ENCODE measurements at places on chromosomes 6 and 20.

DNA sequence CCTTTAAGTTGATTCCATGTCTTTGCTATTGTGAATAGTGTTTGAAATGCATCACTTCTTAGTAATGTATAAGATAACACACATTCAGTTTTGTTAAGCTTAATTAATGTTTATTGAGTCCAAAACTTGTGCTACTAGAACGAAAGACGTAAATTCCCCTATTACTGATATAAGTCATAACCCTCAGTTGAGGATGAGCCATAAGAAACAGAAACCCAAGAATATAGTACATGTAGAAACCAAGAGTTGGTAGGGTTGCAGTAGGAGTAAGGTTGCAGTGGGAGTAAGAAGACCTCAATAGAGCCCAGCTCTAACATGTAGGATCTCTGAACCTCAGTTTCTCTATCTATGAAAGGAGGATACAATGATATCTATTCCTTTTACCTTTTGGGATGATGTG is 19.3 kb downstream of the CITED2 start:
- DNase-seq: no peak

DNA sequence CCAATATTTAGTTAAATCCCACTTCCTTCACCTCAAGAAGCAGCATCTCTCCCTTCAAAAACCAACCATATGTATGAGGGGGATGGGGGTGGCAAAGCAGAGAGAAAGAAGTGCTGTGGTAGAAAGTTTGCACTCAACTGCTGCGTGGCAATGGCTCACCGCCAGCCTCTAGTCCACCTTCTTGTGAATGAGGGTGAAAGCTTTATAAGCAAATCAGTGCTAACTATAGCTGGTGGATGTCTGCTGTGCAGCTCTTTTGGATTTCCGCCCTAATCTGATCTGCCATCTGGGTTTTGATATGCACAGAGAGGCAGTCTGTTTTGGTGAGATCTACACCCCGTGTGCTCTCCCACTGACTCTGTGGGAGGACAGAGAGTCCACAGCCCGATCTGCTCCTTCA is 281.2 kb upstream of the SUPT3H start:
- no peak for DNase-seq

DNA sequence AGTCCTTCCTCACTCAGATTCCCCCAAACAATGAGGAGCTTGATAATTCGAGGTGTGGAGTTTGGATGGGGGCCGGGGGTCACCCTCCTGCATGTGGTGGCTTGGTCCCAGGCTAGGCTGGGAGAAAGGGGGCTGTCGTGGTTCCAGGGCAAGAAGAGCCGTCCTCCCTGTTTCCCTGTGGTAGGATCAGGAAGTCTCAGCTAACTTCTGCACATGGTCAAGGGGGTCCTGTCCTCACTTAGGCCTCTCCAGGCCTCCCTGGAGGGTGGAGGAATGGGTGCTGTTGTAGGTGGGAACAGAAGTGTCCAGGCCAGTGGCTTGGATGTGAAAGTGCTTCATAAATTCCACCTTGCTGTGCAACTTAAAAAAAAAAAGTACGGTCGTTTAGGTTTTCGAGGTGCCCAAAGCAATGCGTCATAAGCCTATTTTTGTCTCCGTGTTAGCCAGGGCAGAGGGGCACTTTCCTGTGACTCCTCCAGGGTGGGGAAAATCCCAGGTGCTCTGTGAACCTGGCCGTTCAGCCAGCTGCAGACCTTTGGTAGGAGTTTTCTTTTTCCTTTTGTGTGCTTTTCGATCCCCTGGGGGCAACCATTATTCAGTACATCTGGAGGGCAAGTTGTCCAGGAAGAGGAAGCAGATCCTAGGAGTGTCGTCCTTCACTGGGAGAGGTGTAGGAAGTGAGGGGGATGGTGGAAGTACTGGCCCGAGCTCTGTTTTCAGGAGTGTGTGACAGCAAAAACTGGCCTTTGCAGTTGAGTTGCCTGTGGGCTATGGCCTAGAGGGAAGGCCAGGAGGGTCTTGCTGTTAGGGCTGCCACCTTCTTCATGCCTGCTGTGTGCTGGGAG is 9.6 kb downstream of the IGF2R start:
- DNase-seq: peak; percentile 49

DNA sequence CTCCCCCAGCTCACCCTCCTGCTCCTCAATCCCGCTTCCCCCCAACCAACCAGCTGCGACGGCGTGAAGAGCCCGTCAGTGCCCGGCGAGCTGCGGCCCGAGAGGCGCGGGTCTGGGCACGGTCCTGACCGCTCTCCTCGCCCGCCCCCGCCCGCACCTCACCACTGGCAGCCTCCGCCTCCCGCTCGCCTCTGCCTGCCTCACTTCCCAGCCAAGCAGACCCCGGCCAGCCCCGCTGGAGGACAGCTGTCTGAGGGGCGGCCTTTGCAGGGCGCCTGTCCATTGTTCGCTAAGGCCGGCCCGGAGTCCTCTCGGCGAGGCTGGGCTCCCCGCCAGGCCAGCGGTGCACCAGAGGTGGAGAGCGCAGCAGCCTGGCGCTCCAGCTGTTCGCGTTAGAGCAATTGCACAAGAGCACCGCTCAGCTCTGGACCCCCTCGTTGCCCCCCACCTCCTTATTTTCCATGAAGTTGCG is 1.3 kb downstream of the SOBP start:
- DNase-seq: peak; percentile 32

- DNase-seq: no peak
Measured at GRCh38 chr20:39910536-39910935, 778.5 kb downstream of the MAFB start.

- DNase-seq: no peak
Measured at GRCh38 chr6:143525356-143525755, 13.8 kb upstream of the FUCA2 start.

DNA sequence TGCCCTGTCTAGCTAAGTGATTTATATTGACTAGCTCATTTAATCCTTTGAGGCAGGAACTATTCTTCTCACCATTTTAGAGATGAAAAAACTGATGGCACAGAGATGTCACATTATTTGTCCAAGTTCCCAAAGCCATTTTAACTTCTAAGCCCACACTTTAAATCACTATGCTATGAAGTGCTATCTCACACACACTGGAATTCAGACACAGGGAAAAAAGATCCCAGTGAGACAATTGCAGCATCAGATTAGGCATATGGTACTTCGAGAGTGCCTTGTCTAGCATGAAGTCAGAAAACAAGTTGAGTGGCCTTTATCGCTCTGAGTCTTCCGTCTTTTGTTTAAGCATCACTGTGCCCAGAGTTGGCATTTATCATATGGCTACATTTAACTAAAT is 54.1 kb upstream of the PDE7B start:
- DNase-seq: no peak

GRCh38 chr6:3777730-3778461 is 26.4 kb upstream of the PXDC1 start:
- DNase-seq: no peak

DNA sequence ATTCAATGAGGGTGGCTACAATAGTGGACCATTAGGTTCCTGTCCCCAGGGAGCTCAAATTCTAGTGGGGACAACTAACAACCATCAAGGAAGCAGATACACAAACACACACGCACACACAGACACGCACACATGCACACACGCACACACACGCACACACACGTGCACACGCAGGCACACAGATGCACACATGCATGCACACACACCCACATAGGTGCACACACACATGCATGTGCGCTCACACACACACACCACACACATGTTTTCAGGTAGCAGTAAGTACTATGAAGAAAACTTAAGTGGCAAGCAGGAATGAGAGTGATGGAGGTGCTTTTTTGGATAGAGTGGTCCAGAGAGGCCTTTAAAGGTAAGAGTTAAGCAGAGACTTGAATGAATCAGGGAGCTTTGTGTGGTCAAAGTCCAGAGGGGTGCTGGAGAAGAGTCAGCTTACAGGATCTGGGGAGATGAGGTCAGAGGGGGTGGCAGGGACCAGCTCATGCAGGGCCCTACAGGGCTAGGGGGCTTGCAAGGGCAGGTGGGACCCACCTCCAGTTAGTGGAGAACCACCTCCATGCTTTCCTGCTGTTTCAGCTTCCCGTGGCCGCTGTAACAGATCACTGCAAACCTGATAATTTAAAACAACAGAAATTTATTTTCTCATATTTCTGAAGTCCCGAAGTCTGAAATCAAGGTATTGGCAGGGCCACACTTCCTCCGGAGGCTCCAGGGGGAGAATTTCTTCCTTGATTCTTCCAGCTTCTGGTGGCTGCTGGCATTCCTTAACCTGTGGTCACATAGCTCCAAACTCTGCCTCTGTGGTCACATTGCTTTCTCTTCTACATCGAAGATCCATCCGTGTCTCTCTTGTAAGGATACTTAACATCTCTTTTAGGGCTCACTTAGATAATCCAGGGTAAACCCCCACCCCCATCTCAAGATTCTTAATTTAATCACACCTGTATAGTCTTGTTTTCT is 6.9 kb upstream of the NSFL1C start:
- DNase-seq: no peak

DNA sequence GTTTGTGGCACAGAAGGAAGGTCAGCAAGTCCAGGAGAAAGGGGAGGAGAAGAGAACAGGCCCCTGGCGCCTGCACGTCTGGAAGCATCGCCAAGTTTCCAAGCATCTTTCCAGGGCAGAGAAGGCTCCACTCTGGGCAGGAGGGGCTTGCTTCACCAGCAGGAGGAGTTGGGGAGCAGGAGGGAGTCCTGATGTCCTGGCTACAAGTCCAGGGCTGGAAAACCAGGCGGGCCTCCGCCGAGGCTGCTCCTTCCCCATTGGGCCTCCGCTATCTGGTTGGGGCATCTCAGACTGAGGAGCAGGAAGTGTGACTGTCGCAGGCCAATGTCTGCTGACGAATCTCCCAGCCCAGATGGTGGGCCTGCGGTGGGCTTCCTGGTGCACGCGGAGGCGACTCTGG is 421.9 kb downstream of the PREX1 start:
- DNase-seq: no peak

DNA sequence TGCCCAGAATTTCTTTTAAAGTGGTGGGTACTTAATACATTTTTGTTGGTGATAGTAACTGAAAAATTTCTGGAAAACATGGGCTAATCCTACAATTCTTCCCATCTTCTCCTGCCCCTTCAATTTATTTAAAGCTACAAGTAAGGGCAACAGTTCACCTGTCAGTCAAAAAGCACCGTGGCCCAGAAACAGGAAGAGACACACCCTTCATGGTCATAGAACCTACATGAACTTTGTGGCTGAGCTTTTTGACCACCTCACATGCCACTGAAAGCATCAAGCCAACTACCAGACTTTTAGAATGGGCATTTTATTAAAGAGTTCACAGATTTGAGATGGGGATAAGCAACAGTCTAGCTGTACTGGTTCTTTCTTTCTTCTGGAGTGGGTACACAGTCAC is 201.1 kb upstream of the CNR1 start:
- no peak for DNase-seq

DNA sequence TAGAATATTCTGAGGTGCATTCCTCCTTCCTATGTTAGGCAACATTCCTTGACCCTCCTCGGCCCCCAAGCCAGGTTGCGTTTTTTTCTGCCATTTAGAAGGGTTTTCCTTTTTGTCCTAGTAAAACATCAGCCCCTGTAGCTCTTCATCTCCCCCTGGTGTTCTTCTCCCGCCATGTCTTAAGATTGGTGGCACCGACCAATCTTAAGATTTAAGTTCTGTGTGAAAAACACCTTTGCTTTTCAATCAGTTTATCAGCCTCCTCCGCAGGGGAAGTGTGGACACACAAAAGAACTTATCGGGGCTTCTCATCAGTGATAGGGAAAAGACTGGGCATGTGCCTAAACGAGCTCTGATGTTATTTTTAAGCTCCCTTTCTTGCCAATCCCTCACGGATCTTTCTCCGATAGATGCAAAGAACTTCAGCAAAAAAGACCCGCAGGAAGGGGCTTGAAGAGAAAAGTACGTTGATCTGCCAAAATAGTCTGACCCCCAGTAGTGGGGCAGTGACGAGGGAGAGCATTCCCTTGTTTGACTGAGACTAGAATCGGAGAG is 719 bp upstream of the EDN1 start:
- DNase-seq: peak; percentile 80

DNA sequence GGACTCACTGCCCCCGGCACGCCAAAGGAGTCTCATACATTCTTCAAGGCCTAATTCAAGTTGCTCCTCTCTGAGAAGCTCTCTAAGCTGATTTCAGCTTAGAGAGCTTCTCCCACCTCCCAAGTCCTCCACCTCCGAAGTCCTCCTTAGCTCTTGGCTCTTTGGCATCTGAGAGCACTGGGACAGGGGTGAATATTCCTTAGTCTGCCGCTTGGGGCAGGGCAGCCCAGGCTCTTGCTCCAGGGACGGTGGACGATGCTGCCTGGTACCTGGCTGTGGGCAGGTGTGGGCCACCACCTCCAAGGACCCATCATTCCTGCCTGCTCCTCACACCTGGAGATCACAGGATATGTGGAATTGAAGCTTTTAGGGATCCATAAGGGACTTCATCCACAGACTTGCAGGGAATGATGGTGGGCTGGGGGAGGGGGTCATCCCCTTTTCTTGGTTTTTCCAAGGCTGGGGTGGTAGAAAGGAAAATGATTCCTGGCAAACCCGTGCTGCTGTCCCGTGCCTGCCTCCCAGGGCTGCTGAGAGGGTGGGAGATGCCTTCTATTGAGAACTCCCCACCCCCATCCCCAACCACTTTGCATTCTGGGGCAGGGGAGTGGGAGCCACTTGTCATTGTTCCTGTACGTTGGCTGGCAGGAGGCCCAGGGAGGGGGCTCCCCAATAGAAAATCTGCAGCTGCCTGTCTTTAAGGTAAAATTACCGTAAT is 57.4 kb downstream of the ARHGAP40 start:
- peak; percentile 61 for DNase-seq

DNA sequence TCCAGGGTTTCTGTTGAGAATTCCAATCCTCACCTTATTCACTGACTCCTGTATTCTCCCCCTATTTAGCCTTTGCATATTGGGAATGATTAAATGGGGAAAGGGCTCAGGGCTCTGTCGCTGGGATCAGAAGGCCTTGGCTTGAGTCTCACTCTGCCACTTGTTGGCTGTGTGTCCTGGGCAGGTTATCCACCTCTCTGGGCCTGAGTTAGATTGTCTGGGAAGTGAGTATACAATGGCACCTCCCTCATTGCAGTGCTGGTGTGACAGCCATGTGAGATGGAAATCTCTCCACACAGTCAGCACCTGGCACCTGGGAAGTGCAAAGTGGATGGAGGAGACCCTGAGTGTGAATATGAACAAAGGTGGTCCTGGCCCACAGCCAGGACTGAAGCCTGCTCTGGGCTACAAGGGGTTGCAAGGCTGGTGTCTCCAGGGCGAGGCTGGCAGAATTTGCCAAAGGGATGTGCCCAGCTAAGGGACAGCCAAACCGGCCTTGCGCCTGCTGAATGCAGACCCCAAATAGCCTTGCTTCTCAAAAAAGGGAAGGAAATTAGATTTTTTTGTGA is 200.0 kb upstream of the PMEPA1 start:
- no peak for DNase-seq

DNA sequence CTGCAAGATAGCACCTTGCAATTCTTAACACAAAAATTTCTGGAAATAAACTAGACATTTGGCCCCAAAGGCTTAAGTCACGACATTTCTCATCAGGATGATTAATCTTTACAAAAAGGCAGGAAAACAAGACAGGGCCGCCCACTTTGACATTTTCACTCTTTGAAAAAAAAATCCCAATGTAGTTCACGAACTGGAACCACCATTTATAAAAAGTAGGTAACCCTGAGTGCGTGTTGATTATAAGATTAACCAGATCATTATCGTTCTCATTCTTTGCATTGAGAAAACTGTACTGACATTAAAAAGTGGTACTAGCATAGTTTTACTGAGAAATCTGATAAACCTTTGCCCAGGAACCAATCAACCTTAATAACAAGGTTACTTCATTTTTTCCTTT is 108.8 kb downstream of the HUS1B start:
- DNase-seq: no peak

Measured in GM20000 (cell line).